ENCODE measurements at places on chromosomes 1 and 21.

GRCh38 chr1:35097224-35097623 is 18.0 kb downstream of the ZMYM1 start:
- no peak for DNase-seq

GRCh38 chr1:27136236-27136551 is 18.7 kb downstream of the SLC9A1 start:
- DNase-seq, result no peak

DNA sequence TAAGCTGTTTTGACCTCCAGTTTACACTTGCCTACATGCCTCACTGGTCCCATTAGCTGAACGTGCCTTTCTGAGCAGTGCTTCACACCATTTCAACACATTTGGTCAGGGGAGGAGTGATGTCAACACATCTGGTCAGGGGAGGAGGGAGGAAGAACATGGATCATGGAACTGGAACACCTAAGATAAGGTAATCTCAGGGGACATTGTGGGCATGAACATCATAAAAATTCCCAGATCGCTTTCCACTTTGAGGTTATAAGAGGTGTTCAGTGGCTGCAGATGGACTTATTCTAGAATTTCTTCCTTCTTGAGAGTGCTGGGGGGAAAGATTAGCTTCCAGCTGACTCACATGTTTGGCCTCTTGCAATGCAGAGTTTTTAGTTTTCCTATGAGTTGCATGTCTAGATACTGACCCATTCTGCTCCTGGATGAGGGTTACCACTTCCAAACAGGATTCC is 2.0 kb downstream of the QSOX1 start:
- DNase-seq, result no peak

- DNase-seq, result peak; percentile 41
Observed at GRCh38 chr1:89781494-89782126, 39.2 kb upstream of the LRRC8D start.

- DNase-seq, result no peak
Observed at GRCh38 chr1:90919190-90919719, 102.6 kb downstream of the ZNF644 start.

- no peak for DNase-seq
Observed at GRCh38 chr1:246591504-246591903, 25.2 kb downstream of the CNST start.

- DNase-seq, result no peak
Observed at GRCh38 chr21:25568246-25568645, 39.0 kb downstream of the MRPL39 start.

DNA sequence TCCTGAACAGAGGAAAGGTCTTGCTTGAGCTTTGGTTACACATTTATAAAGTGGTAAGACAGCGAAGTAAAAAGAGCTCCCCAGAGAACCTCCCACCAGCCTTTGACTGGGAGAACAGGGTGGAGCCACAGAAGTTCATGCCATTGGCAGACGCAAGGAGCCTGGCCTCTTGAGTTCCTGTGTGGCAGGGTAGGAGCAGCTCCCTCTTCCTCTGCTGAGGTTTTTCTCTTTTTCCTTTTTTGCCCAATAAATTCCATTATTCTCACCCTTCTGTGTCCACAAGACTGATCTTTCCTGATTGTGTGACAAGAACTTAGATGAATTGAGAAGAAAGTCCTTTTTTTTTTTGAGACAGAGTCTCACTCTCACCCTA is 4.3 kb downstream of the THEM4 start:
- DNase-seq, result no peak

DNA sequence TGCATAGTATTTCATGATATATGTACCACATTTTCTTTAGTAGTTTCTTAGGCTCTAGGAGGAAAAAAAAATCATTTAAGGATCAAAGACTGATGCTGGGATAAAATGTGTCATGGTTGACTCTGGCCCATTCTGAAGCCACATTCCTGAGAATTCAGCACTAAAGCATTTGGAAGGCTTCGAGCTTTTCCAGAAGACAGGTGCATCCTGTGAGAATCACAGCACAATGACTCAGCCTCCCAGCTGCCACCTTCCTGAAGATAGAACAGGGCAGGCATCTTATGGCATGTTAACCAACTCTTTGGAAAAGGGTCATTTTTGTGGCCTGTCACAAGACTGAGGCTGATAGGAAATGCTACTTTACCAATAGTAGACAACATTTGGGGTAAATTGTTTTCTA is 359.9 kb downstream of the PCP4 start:
- no peak for DNase-seq

DNA sequence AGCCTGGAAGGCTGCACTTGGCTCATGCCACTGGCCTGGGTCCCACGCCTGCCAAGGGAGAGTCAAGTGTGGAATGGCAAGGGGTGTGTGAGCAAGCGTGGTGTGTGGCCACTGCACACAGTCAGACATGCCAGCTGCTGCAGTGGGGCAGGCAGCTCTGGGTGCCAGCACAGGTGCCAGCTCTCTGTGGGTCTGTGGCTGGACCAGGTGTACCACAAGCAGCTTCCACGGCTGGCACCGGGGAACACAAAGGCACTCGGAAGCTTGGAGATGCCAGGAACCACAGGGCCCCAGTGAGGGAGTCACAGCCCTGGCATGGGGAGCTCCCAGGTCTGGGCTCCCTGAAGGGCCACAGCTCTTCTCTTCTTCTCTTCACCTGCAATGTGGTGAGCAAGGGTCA is 34.8 kb downstream of the ACTL8 start:
- no peak for DNase-seq

- DNase-seq, result no peak
Observed at GRCh38 chr1:30900486-30900885, 8.1 kb downstream of the SDC3 start.

GRCh38 chr1:50983219-50983802 is 13.3 kb downstream of the CDKN2C start:
- DNase-seq, result no peak

DNA sequence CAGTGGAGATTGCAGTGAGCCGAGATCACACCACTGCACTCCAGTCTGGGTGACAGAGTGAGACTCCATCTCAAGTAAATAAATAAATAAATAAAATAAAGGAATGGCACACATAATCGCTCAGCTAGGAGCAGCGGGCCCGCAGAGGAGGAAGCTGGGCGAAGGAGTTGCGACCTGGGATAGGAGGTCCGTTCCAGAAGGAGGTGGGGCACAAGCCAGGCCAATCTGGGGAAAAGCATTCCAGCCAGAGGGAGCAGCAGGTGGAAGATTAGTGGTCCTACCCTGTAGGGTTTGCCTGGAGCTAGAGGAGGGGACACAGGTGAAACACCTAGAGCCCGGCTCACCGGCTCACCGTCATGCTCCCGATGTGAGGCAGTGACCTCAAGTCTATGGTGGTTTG is 40.3 kb upstream of the CASZ1 start:
- DNase-seq, result no peak

- no peak for DNase-seq
Observed at GRCh38 chr1:7265771-7266371, 480.6 kb downstream of the CAMTA1 start.

DNA sequence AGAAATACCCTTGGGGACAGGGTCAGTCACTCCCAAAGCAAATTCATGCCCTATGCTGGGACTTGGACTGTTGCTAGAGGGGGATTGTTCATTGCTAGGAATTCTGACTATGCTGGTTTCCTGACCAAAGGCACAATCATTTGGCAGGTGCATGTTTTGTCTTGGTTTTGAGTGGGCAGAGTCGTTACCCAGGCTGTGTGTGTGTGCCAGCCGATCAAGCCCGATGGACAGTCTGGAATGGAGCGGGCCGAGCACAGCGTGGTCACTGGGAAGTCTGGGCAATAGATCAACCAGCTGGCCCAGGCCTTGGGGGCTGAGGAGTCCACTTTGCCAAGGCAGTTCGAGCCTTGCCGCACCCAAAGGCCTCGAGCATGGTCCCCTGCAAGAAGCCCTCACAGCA is 60.9 kb downstream of the HTR6 start:
- no peak for DNase-seq

- DNase-seq, result no peak
Observed at GRCh38 chr1:206866062-206866461, 639 bp downstream of the IL20 start.

DNA sequence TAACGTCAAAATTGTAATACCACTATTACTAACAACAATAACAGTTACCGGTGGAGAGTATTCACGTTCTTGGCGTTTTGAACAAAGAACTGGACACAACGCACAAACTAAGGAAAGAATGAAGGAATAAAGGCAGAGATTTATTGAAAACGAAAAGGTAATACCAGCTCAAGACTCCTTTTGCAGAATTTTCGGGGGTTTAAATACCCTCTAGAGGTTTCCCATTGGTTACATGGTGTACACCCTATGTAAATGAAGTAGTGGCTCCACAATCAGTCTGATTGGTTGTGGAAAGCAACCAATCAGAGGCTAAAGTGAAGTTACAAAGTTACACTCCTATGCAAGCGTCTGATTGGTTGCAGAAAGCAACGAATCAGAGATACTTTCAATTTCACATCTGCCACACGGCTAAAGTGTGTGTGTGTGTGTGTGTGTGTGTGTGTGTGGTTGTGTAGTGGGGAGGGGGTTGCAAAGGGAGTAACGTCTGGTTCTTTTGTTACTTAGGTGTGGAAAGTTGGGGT is 1.1 kb upstream of the GTF2B start:
- DNase-seq, result no peak

DNA sequence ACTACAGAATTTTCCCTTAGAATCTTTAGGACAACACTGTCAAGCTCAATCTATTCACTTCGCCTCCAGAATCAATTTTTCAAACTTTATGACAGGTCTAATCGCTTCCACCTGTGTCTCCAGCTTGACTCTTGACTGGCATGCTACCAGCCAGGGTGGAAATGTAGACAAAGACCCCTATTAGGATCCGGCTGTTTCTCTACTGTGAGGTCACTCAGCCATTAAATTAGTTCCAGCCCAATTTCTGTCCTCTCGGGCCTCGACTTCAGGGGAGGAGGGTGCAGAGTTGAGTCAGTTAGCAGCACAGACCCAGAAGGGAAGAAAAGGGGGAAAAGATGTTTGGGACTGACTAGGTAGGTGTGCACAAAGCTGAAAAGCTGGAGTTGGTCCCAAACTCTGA is 78.5 kb downstream of the HLCS start:
- DNase-seq, result no peak

GRCh38 chr1:115771847-115772457 is 3.4 kb upstream of the CASQ2 start:
- DNase-seq, result no peak

DNA sequence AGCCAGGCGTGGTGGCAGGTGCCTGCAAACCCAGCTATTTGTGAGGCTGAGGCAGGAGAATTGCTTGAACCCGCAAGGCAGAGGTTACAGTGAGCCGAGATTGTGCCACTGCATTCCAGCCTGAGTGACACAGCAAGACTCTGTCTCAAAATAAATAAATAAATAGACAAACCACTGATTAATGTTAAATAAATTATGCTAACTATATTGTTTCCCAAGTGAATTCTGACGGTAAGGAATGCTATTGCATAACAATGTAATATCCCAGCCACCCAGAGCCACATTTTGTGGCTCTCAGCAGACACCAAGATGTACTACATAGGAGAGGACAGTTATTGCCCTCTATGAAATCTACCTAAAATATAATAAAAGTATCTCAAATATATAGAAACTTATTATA is 55.4 kb downstream of the LPGAT1 start:
- no peak for DNase-seq

DNA sequence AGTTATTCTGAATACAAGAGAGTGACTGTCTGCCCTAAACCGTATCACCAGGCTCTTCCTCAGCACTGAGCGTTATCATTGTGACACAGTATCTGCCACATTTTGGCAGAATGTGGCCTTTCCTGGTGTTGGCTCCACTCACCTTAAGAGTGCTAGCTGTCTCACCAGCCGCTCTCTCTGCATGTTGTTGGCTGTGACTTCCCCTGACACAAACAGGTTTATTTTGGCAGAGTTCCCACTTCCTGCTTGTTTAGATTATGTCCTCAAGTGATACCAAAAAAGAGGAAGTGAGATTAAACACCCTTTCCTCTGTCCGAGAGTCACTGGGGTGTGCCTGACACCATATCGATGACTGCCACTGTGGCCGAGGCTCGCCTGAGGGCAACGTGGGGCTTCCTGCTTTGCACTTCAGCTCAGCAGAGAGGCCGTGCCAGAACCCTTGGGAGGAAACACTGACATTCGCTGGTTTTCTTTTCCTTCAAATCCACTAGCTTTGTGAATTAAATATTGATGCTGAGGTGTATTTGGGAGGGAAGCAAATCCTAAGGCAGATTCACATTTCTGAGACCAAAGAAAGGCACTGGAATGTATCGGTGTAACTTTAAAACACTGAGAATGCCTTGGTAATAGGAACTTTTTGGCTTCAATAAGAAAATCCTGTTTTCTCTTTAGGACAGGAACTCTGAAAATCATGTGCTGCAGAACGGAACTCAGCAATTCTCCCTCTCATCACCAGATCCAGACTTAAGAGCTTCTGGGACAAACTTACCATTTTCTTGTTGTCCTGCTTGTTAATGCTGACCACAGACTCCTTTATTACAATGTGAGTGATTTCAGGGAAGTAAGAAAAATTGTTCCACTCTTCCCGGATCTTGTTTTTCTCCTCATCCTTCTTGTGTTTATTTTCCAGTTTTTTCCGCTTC is 102.1 kb downstream of the JAK1 start:
- no peak for DNase-seq

GRCh38 chr1:192160196-192160595 is 1.9 kb downstream of the RGS18 start:
- no peak for DNase-seq

All from activated CD8-positive, alpha-beta memory T cell treated with anti-CD3 and anti-CD28 coated beads for 48 hours (primary cell).